ENCODE measurements at places on chromosomes 5 and 9.

DNA sequence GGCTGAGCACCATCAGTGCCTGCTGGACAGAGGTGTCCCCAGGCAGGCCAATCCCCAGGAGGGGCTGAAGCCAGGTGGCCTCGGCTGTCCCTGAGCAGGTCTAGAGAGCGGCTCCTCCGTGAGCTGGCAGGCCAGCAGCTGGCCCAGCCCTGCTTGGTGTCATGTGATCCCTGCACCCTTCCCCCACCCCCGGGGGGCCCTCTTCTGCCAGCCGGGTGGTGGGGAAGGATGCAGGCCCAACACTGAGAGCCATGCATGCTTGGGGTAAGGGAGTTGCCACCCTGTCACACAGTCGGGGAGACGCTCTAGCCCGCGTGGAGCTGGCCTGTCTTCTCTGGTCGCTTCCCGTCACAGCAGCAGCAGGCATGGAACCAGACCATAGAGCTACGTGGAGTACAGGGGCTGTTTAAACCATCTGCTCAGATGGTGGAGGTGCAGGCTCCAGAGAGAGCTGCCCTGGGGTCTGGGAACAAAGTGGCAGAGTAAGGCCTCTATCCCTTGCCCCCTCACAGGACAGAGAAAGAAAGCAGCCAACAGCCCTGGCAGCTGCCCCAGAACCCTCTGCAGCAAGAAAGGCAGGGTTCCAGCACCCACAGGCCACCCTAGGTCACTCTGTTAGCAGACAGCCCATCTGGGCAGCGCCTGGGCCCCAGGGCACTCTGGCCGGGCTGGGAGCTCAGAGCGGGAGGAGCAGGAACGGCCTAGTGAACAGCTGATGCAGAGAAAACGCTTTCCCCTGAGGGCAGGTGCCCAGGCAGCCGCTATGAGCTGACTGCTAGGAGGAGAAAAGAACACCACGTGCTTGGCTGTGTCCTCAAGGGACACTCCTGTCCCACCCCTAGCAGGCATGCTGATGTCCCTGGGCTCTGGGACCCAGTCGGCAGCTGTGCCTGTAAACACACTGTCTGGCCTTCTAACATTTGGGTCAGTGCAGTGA, 6.8 kb downstream of the RALGDS start:
- peak; percentile 64 for DNase-seq

DNA sequence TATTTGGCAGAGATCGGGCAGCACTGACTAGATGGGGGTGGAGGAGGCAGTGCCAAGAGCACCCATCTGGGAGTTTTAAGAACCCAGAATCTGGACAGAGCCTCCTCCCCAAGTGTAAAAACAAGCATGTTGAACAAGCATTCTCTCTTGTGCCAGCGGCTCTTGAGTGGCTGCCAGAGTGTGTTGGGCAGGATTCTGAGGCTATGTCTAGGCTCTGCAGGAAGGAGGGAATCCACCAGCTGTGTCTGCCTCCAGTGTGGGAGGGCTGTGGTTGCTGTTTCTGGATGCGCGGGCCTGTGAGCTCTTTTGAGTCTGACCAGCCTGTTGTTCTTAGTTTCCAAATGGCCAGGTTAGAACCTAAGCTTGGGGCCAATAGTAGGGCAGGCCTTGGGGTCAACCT, 39.8 kb downstream of the HMCN2 start:
- no peak for DNase-seq

DNA sequence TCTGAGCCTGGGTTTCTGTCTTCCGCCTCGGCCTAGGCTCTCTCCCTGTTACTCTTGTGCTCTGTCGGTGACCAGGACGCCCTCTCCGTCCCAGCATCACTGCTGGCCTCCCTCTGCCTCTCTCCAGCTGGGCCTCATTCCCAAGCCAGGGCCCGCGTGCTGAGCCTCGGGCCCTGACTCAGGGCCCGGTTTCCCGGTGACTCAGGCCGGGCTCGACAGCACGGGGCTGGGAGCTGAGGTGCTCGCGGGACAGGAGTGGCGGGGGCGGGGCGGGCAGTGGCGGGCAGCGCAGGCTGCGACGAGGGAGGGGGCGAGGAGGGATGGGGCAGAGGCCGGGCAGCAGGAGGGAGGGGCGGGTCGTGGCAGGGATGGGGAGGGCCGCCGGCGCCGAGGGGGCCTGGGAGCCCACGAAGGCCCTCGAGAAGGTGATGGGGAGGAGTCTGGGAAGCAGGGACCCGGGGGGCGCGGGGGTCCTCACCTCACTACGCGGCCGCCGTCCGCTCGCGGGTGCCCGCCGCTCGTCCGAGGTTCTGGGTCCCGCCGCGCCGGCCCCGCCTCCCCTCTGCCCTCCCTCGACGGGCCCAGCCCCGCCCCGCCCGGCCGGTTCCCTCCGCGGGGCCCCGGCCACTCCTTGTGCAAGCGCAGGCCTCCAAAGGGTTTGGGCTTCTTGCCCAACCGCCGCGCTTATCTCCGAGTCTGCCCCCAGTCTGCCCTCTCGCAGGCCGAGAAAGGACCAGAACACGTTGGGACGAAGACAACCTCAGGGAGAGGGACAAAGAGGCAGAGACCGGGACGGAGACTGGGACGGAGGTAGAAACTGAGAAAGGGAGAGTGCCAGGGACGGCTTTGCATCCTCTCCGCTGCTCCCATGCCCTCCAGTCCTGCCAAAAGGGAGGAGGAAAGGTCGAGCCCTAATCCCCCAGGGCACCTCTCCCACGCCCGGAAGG, at the start of gene ARAP3:
ARAP3 (minus strand) TSS at position 536 of the 947 bp plus-strand sequence. CDS start 1,744 bp downstream, outside the sequence.
- peak; percentile 78 for DNase-seq

DNA sequence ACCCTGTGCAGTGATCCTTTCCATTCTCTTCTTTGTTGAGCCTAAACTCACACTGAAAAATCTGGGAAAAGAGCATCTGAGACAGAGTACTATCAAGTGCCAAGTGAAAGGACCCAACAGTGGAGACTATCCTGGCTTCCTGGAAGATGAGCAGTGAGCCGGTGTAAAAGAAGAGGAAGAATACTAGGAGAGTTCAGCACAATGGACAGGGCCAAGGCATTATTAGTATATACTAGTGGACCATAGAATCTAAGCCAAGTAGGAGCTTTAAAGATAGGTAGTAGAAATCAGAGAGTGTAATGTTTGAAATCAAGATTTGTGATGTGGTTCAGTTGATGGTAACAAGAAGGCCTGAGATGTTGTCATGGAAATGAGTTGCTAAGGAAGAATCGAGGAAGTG, 140.8 kb downstream of the CAMK4 start:
- no peak for DNase-seq

- no peak for DNase-seq
These were observed 108.0 kb downstream of the FBXO38 start for GRCh38 chr5:148491793-148492184.

DNA sequence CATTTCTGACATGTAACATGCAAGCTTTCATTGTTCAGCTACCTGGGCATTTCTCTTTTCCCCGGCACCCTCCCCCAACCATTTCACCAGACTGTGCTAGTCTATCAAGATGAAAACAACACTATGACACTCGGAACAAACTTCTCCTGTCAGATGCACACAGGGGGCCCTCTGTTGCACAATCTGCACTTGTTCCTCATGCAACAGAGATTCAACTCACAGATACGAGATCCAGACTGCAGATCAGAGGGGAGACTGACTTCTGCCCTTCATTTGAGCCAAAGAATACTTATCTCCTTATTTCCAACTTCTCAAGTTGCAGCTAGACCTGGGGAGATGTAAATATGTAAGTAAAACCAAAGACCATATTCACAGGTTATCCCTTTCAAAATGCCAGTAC, 15.7 kb upstream of the FST start:
- DNase-seq = no peak

DNA sequence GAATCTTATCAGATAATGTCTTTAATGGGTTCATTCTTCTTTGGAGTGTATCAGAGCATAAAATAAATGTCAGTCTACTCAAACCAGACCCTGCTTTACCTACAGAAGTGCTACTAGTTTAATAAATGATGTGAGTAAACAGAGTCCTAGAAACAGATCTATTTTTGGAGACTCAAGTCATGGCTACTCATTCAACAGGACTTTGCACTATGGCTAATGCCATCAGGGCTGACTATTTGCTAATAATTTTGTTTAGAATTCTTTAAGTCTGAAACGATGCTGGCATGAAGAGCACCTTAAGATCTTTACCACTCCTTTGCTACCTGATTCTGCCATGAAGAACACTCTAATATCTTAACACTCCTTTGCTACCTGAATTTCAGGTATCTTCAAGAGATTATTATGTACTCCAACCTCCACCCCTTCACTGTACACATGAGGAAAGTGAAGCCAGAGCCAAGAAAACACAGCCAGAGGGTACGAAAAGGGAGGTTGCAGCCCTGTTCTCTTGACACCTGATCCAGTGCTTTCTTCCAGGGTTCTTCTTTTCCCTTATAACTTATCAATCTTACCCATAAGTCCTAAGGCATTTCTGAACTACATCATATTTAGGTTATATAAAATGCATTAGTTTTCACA, 62.4 kb downstream of the ZNF608 start:
- DNase-seq = no peak

DNA sequence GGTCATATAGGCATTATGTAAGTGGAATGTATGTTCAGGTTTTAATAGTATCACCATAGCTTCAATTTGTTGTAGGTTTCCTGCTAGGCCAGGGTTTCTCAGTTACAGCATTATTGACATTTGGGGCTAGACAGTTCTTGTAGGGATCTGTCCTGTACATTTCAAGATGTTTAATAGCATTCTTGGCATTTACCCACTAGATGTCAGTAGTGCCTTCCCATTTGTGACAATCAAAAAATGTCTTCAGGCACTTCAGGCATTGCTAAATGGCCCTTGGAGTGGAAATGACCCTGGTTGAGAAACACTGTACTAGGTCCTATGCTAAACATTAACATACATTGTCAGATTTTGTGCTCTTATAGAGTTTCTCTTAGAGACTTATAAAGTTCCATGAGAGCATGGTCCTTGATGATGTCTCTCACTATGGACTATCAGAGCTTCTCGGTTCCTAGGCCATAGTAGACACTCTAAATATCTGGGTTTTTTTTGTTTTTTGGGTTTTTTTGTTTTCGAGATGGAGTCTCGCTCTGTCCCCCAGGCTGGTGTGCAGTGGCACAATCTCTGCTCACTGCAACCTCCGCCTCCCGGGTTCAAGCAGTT, 1.4 kb downstream of the KIF20A start:
- no peak for DNase-seq

DNA sequence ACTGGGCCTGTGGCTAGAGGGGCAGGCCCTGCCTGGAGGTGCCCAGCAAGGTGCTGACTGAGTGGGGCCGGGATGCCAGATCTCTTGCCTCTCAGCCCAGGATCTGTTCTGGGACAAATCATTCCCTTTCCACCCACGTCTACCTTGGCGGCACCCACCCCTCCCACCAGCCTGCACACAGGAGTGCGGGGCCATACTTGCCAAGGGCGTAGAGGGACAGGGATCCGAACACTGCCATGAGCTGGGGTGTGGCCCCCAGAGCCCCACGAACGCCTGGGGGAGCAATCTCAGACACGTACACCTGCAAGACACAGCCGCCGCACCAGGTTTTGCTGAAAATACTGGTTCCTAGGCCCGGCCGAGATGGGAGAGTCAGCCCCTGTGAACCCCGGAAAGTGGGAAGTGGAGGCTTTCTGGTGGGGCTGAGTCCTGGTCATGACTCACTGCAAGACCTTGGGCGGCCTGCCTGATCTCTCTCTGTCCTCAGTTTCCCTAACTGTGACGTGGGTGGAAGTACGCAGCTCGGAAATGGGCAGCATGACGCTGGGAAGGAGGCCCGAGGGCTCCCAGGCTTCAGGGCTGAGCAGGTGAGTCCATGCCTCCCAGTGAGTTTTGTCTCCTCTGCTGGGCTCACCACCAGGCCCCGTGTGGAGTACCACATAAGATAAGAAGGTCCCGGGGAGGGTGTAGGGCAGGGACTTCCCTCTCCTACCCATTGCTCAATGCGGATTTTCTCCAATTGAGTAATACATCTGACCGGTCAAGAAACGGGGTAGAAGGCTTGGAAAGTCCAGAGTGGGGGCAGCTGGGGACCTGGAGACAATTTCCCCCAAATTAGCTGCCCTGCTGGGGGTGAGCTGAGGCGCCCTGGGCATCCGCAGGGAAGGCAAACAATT, 2.6 kb downstream of the SLC2A6 start:
- no peak for DNase-seq

GRCh38 chr9:127575875-127576778, 36.0 kb upstream of the STXBP1 start:
- DNase-seq = no peak

GRCh38 chr9:110978516-110978915, 59.8 kb downstream of the LPAR1 start:
- DNase-seq = no peak

- DNase-seq = no peak
These were observed 17.6 kb downstream of the GM2A start for GRCh38 chr5:151270599-151270998.

GRCh38 chr5:142697356-142698255, 11.7 kb upstream of the FGF1 start:
- peak; percentile 63 for DNase-seq

GRCh38 chr5:16659536-16659935, 42.7 kb upstream of the RETREG1 start:
- no peak for DNase-seq

- DNase-seq = no peak
These were observed 27.2 kb upstream of the LAMC3 start for GRCh38 chr9:130981756-130982137.

- no peak for DNase-seq
These were observed 13.1 kb upstream of the IFNA14 start for GRCh38 chr9:21252721-21253547.

- no peak for DNase-seq
These were observed 28.8 kb downstream of the PDE8B start for GRCh38 chr5:77239126-77239741.

DNA sequence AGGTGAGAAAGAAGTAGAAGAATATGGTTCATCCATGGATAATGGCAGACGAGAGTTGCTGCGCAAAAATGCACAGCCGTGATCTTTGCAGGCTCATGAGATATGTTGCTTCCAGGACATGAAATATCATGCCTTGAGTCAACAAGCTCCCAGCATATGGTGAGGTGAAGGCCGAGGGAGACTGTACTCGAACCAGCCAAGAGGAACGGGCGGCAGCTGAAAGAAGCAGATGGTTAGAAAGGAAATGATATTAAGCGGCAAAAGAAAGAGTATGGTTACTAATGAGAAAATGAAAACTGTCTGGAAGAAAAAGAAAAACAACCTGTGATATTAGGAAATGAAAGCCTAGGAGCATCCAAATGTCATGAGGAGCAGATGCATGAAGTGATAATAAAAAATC, 344.7 kb upstream of the DAP start:
- no peak for DNase-seq

DNA sequence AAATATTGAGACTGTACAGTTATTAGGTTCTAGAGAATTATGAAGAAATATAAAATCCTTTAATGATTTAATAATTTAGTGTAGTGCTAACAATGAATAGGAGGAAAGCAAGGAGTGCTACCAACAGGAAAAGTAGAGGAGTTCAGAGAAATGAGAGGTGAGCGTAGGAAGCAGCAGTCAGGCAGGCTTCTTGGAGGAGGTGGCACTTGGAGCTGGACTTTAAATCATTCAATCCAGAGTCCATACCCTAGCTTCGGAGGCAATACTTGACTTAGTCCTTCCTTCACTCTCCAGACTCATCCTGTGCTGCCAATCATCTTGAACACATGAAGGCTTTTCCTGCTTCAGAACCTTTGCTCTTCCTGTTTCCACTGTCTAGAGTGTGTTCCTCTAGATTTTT, 254.3 kb downstream of the GRIA1 start:
- no peak for DNase-seq

GRCh38 chr5:5424736-5425135, 2.3 kb downstream of the ICE1 start:
- DNase-seq = no peak

- no peak for DNase-seq
These were observed 428.2 kb downstream of the CDK5RAP2 start for GRCh38 chr9:120151806-120152205.

Measured in left hindlimb (tissue), 1 donor.